ENCODE measurements at places on chromosomes 1 and 21.
A peak's percentile ranks its signal among the peaks of the same experiment; 100 is the strongest.

GRCh38 chr21:41406340-41406739 is 19.7 kb upstream of the MX1 start:
- DNase-seq = peak; percentile 40

DNA sequence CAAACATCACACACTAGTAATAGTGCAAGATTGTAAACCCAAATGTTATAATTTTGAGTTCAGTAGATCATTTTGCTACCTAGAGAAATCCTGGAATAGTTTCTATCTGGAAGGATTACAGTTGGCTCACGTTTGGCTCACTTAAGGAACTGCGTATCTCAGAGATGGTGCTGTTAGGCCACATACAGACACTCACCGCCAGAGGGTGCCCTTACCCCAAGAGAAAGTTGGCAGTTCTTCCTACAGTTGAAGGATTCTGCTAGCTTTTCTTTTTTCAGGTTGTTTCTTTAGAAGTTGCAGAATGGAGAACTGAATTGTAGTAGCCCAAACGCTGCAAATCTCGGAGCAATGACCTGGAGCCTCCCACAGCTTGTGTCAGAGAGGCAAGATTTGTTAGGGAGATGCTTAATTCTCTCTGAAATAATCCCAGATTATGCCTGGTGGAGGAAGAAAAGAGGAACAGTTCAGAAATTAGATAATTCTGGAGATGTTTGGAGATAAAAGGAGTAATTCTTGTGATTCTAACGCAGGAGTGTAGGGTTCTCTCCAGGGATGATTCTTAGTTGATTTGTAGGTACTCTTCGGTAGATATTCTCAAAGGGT is 87.9 kb upstream of the PAPPA2 start:
- DNase-seq = peak; percentile 32

- no peak for DNase-seq
Measured at GRCh38 chr21:38661197-38661871, 144.4 kb upstream of the ETS2 start.

DNA sequence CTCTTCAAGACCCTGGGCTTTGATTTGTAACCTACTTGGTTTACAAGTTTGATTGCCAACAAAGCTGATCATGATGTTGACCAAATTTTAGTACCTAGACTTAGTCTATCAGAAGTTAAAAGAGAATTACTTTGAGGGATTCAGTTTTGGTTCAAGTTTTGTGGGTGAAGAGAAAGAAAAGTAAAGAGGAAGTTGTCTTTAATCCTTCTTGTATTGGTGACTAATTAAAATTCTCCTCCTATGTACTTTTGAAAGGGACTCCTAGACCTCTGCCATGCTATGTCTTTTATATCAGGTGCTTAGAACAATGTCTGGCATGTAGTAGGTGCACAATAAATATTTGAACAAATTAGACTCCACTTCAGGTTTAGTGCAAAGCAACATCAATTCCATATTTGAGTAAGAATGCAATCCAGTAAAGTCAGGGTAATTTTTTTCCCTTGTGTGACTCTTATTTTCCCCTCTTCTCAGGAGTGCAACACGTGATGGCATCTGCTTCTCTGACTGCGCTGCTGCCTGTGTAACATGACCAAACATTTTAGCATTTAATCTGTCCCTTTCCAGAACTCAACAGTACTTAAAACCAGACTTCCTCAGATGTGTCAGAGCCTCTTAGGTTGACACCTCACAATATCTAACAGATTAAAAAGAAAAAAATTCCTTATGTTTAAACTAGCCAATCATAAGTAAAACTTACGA is 41.1 kb upstream of the KCNQ4 start:
- no peak for DNase-seq

DNA sequence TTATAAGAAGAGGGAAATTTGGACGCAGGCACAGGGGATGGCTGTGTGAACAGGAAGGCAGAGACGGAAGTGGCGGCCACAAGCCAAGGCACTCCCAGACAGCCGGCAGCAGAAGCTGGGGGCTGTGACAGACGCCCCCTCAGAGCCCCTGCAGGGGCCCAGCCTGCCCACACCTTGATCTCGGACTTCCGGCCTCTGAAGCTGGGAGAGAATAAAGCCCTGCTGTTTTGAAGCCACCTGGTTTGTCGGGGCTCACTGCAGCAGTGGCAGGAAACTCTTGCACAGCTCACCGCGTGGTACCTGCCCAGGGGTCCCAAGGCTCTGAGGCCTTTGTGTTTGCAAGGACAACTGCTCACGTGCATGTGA is 13.7 kb downstream of the MEGF6 start:
- peak; percentile 38 for DNase-seq

DNA sequence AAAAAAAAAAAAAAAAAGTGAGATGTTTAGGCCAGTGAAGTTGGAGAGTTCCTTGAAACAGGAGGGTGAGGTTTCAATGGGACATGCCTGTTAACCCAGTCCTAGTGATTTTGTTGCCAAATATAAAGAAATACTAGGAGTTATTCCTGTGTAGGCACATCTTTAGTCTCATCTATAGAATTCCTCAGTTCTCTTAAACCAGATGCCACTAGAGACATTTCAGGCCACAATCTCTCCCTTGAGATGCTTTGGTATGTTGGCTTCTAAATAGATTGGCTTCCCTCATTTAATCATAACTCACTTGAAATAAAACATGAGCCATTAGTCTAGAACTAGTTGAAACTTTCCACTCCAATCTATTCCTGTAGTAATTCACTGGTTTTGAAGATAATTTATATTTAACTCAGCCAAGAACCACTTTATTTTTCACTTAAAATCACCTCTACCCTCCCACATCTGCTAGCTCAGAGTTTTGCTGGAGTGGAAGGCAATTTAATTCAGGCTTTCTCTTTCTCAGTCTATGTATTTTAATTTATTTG is 29.8 kb downstream of the GPR137B start:
- no peak for DNase-seq

DNA sequence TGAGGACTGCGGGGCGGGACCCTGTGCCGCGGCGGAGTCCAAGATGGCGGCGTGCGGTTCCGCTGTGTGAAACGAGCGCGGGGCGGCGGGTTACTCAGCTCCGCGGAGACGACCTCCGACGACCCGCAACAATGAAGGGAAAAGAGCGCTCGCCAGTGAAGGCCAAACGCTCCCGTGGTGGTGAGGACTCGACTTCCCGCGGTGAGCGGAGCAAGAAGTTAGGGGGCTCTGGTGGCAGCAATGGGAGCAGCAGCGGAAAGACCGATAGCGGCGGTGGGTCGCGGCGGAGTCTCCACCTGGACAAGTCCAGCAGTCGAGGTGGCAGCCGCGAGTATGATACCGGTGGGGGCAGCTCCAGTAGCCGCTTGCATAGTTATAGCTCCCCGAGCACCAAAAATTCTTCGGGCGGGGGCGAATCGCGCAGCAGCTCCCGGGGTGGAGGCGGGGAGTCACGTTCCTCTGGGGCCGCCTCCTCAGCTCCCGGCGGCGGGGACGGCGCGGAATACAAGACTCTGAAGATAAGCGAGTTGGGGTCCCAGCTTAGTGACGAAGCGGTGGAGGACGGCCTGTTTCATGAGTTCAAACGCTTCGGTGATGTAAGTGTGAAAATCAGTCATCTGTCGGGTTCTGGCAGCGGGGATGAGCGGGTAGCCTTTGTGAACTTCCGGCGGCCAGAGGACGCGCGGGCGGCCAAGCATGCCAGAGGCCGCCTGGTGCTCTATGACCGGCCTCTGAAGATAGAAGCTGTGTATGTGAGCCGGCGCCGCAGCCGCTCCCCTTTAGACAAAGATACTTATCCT is 430 bp downstream of the RBM15 start:
- peak; percentile 62 for DNase-seq

GRCh38 chr1:202197653-202198365 is 4.2 kb downstream of the LGR6 start:
- peak; percentile 30 for DNase-seq

Measured in CD4-positive, alpha-beta T cell treated with Interleukin-4 for 1 hour (primary cell).